AG09309 (cell line): ENCODE measurements at places on chromosomes 11 and 22.

DNA sequence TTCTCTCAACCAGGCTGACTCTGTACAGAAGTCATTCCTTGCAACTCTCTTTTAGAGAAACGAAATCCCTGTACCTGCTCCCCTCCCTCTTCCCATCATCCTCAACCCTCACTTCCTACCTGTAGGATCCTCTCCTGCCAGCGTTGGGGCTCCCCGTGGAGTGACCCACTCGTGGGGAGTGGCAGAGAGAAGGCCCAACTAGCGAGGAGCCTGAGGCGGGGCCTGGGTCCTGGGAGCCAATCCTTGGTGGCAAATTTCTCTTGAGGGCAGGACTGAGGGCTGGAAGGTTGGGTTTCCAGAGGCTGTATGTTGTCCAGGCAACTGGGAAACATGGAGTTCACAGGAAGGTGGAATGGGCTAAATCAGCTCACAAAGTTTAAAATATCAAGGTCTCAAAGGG is 10.4 kb downstream of the NHERF4 start:
- DNase-seq: no peak

DNA sequence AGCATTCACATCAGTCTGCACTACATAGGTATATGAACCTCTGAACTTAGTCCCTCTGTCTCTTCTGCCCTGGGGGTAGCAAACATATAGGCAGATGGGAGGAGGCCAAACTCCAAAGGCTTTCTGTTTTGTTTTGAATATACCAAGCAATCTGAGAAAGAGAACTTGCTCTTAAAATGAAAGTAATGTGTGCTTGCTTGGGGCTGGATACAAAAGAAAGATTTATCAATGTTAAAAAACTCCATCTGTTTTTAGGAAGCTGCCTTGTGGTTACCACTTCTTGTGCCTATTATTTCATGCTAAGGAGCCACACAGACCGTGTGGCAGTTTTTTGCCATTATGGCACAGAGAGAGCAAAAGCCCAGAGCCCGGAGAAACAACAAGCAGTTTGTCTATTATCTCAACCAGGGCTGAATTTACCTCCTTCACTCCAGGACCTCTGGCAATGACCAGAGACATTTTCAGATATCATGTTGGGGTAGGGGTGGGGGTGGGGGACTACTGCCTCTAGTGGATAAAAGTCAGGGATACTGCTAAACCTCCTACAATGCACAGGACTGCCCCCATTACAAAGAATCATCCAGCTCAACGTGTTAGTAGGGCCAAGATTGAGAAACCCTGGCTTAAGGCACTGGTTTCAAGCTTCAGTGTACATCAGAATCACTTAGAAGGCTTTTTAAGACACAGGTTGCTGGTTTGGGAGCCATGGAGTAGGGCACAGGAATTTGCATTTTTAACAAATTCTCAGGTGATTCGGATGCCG is 124.2 kb downstream of the APIP start:
- no peak for DNase-seq

GRCh38 chr11:33068611-33069340 is 29.4 kb downstream of the TCP11L1 start:
- no peak for DNase-seq

DNA sequence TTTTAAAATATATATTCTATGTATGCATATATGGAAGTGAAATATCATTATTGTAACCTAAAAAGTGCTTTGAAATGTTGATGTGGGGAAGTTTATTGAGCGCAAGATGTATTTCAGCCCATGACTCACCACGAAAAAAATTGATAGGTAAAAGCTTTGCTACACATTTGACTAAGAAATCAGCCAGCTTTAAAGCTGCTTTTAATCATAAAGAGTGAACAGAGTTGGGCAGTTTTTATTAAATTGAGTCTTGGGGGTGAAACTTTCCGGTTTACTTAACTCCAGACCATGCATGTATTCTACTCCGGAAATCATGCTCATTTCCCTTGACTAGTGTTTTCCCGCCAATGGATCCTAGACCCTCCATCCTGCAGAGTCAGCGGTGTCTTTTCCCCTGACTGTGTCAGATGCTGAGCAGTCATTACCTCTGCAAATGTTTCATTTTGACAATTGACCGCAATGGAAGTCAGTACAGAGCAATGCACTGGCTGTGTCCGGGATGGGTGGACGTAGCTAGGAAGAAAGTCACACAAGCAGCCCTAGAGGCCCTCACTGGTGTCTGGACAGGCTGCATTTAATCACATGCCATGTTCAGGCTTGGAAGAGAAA is 47.2 kb upstream of the MPEG1 start:
- DNase-seq: no peak

DNA sequence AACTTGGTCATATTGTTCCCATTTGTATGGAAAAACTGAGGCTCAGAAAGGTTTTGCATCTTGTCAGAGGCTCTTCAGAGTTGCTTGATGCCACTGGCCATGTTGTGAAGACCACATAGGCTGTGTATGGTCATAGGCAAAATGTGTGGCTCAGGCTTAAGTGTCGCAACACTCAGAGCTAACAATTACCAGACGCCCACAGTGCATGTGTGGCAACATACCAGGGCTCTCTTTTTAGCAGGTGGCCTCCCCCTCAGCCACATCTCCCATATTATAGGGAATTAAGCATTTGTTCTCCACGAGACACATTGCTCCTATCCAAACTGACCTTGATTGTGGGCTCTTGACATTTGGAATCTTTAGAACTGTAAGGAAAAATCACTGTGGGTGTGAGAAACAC is 802.5 kb downstream of the DLG2 start:
- DNase-seq: no peak

- DNase-seq: no peak
Measured at GRCh38 chr22:20565079-20565734, 57.8 kb downstream of the MED15 start.

DNA sequence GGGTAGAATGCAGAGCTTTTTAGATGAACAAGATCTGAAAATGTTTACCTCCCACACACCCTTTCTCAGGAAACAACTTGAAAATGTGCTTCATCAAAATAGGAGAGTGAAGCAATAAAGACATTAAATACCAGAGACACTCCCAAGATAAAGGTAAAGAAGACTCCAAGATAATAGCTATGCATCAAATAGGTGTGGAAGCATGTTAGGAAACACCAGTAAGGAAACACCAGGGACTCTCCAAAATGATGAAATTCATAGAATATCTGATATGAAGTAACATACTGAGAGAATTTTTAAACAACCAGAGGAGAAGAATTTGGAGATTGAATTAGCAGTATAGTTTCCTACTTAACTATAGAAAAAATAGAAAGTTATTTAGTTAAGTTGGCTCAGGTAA is 57.0 kb downstream of the OR10A6 start:
- DNase-seq: no peak

DNA sequence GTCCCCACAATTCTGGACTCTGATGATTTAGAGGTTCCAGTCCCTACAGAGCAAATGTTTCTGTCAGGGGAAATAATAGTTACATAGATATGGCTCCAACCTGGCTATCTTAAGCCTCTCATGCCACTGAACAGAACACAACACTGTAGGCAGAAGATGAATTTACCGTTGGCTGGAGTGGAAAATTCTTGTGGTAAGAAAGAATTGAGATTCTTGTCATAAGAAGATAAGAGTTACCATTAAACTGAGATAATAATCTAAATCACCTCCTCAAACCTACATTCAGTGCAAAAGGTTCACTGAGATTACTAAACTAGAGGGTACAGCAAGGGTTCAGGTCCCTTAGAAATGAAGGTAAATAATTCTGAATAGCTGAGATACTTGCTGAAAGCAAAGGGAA is 10.1 kb upstream of the NAALAD2 start:
- DNase-seq: no peak

DNA sequence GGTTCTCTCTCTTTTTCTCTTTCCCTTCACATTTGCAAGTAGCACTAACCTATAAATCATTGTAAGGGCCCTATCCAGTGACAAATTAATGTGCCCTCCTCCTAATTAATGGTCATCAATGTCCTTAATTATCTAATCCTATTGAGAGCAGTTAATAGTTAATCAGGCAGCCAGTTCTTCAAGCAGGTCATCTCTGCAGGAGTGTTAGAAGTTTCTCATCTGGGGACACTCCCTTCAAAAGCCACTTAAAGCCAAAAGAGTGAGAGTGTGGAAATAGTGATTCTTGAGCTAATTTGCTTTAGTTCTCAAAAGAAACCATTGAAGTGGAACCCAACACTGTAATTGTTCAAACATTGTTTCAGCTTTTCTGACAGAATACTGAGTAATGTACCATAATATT is 141.6 kb downstream of the ELP4 start:
- DNase-seq: no peak

DNA sequence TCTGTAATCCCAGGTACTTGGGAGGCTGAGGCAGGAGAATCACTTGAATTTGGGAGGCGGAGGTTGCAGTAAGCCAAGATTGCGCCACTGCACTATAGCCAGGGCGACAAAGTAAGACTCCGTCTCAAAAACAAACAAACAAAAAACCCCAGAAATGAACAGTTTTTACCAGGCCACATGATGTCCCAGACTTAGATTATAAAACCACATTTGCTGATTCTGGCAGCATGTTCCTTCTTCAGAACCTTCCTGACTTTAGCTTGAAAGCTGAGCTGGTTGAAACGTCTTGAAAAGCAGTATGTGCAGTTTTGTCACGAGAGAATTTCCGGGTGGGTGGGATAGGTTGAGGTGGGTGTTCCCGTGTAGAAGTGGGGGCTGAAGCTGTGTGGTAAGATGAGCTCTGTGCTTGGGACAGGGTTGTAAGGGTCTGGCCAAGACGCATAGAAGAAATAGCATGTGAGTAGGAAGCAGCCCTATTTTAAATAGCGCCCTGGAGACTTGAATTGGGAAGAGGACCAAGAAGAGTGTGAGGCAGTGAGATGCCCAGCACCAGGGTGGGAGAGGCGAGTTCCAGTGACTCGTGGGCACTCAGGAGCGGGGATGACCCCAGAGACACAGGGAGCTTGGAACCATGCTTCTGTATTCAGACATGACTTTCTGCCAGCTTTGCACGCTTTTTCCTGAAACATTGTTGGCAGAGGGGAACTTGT is 7.6 kb downstream of the AP2A2 start:
- no peak for DNase-seq

GRCh38 chr11:13535819-13536218 is 40.0 kb upstream of the PTH start:
- no peak for DNase-seq

DNA sequence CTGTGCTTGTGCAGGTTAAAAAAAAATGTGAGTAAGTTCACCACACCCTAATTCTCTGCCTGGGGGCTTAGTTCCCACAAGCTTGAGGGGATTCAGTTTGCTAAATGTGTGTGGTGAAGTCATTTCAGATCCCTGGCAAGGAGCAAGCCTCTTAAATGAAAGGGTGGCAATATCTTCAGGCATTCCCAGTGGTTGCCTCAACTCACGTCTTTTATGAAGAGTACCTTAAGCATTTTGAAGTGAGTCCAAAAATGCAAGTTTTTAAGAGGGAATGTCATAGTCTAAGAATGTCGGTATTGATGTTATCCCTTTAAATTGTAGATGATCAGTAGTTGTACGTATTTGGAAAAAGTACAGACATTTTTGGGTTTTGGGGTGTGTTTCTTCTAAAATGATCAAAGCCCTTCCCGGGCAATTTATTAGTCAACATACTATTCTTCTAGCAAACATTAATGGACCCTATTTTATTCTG is 4.9 kb downstream of the TCP11L1 start:
- no peak for DNase-seq

GRCh38 chr11:69327741-69328191 is 33.8 kb downstream of the MYEOV start:
- no peak for DNase-seq

GRCh38 chr11:68282141-68282860 is 10.5 kb upstream of the C11orf24 start:
- no peak for DNase-seq

DNA sequence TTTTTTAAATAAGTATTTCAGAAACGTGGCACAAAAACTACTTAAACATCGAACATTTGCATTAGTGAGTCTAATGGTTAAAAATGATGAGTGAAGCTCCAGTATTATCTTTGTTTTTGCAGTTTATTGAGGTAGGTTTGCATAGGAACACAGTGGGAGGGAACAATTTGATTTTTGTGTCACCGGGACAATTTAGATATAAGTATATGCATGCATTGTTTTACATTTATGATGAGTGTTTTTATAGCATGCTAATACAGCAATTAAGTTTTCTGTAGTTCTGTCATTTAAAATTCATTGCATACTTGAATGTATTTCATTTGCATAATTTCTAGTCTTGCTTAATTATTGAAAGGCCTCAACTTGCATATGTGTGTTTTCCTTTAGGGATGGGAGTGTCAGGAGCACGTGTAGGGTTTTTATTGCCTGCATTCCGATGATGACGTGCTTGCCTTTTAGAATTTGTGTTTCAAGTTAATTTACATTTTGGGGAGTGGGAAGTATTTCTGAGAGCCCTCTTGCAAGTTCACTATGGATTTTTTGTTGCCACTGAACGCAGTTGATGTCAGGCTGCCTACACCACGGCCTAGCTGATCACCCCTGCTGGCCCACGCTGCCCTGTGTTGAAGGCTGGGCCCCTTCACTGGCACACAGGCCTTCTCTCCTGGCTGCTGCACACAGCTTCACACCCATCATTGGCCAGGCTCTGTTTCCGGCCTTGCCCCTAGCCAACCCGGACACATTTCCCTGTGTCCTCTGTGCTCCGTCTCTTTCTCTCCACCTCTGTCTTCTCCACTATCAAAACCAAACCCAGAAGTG is 120.9 kb downstream of the TBC1D22A start:
- no peak for DNase-seq

DNA sequence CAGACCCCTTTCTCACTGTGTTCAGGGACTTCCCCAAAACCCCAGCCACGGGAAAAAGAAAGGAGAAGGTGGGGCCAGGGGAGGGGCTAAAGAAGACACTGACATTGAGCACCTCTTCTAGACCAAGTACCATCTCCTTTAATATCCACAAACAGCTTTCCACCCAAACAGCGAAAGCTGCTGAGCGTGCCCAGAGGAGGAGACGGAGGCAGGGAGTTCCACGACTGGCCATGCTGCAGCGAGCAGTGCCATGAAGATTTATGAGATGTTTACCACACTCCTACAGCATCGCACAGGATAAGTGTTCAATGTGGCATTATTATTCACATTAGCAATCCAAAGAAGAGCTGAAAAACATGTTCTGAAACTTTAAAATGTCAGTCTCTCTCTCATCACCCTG is 127.4 kb downstream of the LARGE1 start:
- DNase-seq: no peak

DNA sequence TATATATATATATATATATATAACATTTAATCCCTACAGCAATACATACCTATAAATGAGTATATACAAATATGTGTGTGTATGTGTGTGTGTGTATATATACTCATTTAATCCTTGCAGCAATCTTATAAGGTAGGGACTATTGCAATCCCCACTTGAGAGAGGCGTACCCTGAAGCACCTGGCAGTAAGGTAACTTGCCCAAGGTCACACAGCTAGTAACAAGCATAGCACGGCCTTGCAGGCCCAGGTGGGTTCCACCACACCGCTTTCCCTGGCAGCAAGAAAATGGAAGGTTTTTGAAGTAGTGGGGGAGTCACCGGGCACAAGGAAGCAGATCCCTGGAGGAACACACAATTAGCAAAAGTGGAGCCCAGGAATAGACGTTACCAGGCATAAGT is 3.3 kb upstream of the ADA2 start:
- no peak for DNase-seq
